H4 (cell line): ENCODE measurements at places on chromosomes 7 and 10. TPM values are rescaled to one million over a fixed set of nuclear protein-coding genes. Genes with fewer than 3 reads are reported as not detected.

The GARIN1A gene
- total RNA-seq, result 0.06 TPM in 1 of 2 replicates, not detected in the other

The CRPPA gene
- 0.12 TPM in 1 of 2 replicates, not detected in the other for total RNA-seq

The ZNF438 gene
- total RNA-seq, result 1.3 TPM in 2 replicates

The FAM24B gene
- total RNA-seq, result 4.1 and 5.1 TPM in 2 replicates

The NUDT13 gene
- total RNA-seq, result 1.1 and 2.0 TPM in 2 replicates
